ENCODE measurements at places on chromosomes 2 and 18. TPM values are rescaled to one million over a fixed set of nuclear protein-coding genes. Genes with fewer than 3 reads are reported as not detected.

REG3A gene
- total RNA-seq, result not detected

DHRS9 gene
- not detected for total RNA-seq

TUBB8B gene
- not detected for total RNA-seq

KCNJ13 gene
- total RNA-seq, result not detected

TUBA4B gene
- not detected for total RNA-seq

UPP2 gene
- not detected for total RNA-seq

SATB2 gene
- total RNA-seq, result 7.8 TPM
